Stimulated activated CD4-positive, alpha-beta T cell treated with anti-CD3 and anti-CD28 coated beads, Interleukin-4, amount 100 ng/mL, for 48 hours (primary cell): ENCODE measurements at places on chromosomes 11 and 22.
A peak's percentile ranks its signal among the peaks of the same experiment; 100 is the strongest.

- DNase-seq: no peak
These were observed 3.0 kb downstream of the SAC3D1 start for GRCh38 chr11:65043881-65044501.

GRCh38 chr11:44057340-44057739 is 8.7 kb upstream of the ACCS start:
- DNase-seq: no peak

GRCh38 chr22:29689880-29690213 is 30.0 kb upstream of the CABP7 start:
- DNase-seq: peak; percentile 19

- no peak for DNase-seq
These were observed 598.6 kb downstream of the BUD13 start for GRCh38 chr11:116173941-116174911.

GRCh38 chr11:78372114-78372768 is 45.4 kb downstream of the GAB2 start:
- no peak for DNase-seq

GRCh38 chr22:29477723-29478318 is 2.2 kb upstream of the NEFH start:
- no peak for DNase-seq

DNA sequence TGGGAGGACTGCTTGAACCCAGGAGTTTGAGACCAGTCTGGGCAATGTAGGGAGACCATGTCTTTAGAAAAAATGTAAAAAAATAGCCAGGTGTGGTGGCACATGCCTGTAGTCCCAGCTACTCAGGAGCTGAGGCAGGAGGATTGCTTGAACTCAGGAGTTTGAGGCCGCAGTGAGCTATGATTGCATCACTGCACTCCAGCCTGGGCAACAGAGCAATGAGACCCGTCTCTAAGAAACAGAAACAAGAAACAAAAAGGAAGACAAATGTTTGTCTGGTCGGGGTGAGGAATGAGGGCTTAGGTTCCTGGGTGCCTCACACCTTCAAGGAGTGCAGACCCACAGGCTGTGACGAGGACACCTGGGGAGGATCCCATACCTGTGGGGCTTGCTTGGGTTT is 191.9 kb downstream of the CEP164 start:
- no peak for DNase-seq

GRCh38 chr11:100555931-100556330 is 131.2 kb upstream of the ARHGAP42 start:
- no peak for DNase-seq

DNA sequence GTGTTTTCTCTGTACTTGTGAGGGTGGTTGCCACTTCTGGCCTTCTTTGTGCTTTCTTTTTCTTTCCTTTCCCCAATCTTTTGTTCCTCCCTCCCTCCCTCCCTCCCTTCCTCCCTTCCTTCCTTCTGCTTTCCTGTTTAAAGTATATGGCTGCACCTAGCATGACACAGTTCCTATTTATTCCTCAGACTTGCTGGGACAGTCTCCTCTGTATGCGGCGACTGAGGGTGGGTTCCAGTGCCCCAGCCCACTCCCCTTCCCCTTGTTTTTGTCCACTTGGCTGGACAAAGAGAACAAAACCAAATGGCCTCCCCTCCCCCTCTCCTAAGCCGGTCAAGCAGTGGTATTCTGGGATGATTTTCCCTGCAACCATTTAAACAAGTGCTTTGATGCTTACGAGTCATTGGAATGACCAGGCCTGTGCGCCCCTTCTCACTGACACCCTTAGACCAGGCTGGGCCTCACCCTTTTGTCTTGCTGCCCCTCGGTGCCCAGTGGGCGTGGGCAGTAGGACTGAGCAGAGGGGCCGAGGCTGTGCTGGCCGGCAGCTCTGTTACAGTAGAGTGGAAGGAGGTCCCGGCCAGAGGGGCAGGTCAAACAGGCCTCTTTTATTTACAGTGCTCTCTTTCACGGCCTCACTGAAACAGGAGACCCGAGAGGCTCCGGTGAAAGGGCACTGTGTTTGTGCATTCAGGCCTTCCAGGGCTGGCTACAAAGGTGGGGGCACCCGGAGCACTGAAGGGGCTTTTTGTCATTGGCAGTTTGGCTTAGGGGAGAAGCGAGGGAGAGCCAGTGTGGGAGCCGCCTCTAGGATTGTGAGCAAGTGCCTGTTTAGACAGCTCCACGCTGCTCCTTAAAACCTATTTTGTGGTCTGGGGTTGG is 32.2 kb downstream of the ZBTB16 start:
- no peak for DNase-seq

- DNase-seq: no peak
These were observed 2.3 kb downstream of the PACSIN3 start for GRCh38 chr11:47183969-47184368.

GRCh38 chr11:70483077-70483861 is 84.9 kb downstream of the CTTN start:
- DNase-seq: no peak

- DNase-seq: no peak
These were observed at the start of gene OR51S1 for GRCh38 chr11:4848908-4849532. Gene OR51S1, minus strand, starts transcription at chr11:4849208. Its CDS starts 0 bp downstream, at chr11:4849208.

DNA sequence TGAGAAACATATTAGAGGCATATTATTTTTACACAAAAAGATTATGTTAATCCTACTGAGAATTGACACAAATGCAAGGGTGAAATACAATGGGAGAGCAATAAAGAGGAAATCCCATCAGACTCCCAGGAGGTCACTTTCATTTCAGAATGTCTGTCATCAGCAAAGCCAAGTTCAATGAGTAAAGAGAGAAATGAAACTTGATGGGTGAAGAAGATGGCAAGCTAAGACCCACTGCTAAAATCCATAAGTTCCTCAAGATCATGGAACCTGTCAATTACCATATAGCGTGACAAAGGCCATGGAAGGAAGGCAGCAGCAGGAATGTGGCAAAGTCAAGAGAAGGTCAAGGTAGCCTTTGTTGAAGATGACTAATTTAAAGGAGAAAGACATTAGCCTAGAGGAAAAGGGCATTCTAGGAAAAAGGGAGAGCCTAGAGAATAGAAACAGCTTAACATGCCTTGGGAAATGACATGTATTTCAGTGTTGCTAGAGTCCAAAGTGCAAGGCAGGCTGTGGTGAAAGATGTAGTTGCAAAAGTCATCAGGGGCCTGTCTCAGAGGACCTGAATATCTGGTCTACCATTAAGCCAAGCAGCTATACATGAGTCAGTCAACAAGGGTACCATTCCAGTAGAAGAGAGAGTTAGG is 43.1 kb downstream of the FAM168A start:
- no peak for DNase-seq

- no peak for DNase-seq
These were observed 160.2 kb upstream of the LARGE1 start for GRCh38 chr22:34080433-34080832.

- DNase-seq: no peak
These were observed 61.6 kb upstream of the PLET1 start for GRCh38 chr11:112322173-112322790.

GRCh38 chr11:78714539-78714938 is 139.9 kb upstream of the NARS2 start:
- DNase-seq: no peak

GRCh38 chr22:32920032-32920628 is 118.6 kb downstream of the TIMP3 start:
- DNase-seq: no peak
